ENCODE measurements at places on chromosomes 4 and X. TPM values are rescaled to one million over a fixed set of nuclear protein-coding genes. Genes with fewer than 3 reads are reported as not detected.

PLAC8 gene
- 23.0 TPM for total RNA-seq

APBB2 gene
- total RNA-seq = 80.7 TPM

CDS1 gene
- total RNA-seq = 18.1 TPM

ARSD gene
- total RNA-seq = 5.8 TPM

- no peak for DNase-seq
These were observed 46.6 kb downstream of the MAP7D3 start for GRCh38 chrX:136204571-136204970.

DNA sequence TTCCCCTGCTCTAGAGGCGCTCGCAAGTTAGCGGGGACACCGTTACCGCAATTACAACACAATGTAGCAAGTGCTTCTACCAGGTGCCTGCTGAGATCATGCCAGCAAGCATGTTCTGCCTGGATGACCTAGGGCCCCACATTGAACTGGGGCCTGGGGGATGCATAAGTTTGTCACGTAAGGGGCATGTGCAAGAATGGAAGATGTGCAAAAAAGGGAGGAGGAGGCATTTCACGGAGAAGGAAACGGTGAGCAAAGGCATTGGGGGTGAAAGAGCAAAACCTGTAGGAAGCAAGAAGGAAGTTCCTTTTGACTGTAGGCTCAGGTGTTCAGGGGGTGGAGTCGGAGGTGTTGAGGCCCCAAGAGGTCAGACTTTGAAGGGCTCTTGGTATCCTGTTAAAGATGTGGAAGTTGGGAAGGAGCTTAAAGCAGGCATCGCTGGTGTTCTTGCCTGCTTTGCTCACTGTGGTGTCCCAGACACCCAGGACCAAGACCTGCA is 602 bp upstream of the SCARB2 start:
- peak; percentile 43 for DNase-seq

- no peak for DNase-seq
These were observed 9.1 kb downstream of the NOCT start for GRCh38 chr4:139024686-139025085.

GRCh38 chr4:77856152-77856551 is 6.5 kb upstream of the MRPL1 start:
- no peak for DNase-seq

- no peak for DNase-seq
These were observed 151.6 kb downstream of the ARSF start for GRCh38 chrX:3192835-3193234.
